ENCODE measurements at places on chromosomes 11 and 22.

- no peak for DNase-seq
Measured at GRCh38 chr22:45317551-45318167, 7.9 kb downstream of the FAM118A start.

DNA sequence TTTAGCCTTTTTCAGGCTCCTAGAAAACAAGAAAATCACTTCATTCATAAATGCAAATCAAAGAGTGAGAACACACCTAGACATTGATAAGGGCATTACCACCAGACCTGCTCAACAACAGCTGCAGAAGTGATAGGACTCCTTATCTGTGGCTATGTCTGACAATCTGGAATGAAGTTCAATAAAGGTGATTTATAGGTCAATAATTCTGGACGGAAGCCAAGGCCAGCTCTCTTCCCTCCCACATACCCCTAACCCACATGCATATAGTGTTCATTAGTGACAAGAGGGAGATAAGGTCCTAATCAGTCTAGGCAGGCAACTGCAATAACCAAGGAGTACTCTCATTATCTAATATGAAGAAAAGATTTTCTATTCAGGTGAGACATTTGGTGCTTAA, 111.3 kb downstream of the ETS1 start:
- DNase-seq, result no peak

DNA sequence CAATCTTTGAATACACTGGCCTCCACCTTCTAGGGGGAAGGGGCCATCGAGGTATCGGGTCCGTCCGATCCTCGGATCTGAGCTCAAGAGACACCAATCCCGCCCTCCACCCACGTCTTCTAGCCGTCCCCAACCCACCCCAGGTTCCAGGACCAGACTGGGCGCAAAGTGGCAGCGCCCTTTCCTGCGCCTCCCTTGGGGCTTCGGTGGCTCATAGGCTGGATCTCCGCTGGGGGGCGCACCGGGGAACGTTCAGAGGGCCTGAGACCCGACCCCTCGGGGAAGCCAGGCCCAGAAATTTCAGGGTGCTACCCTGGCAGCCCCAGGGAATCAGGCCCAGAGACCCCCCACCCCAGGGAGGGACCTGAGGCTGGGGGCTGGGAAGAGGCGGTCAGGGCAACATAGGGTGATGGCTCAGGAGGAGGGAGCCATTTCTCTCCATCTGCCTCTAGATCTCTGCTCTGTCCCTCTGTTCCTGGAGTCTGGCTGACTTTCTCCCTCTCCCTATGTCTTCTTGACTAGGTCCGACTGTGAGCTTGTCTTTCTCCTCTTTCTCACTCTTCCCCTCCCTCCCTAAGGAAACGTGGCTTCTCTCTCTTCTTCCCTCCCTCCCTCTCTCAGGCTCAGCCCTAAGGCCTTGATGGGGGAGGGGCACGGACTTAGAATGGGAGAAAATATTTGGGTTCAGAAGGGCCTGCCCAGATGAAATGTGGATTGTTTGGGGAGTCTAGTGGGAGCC, 1.1 kb downstream of the CREB3L1 start:
- DNase-seq, result no peak

- DNase-seq, result no peak
Measured at GRCh38 chr11:33861941-33862589, 29.8 kb downstream of the LMO2 start.

DNA sequence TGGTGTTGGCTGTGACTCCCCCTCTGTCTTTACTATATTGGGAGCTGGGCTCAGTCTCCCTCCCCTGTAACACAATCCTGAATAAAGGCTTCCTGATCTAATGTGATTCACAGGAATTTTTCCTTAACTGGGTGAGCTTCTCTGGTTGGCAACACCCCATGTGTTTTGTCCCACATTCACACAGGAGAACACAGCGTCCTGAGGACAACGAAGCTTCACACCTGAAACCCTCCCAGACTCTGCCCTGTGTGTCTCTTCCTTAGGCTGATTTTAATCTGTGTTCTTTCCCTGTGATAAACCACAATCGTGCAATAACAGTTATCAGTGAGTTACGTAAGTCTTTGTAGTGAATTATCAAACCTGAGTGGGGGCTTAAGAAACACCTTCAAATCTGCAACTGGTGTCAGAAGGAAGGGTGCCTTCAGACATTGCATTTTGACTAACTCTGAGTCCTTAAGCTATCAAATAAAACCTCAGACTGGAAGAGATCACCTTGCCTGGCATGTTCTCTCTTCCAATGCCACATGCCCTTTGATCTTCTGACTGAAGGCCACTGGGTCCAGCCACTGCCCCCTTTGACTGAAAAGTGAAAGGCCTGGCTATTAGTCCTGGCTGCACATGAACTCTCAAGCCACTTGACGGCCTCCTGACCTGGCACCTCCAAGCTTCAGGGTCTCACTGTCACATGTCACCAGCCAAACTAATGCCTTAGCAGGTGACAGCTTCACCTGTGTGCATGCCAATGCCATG, 17.3 kb downstream of the APOL3 start:
- no peak for DNase-seq

GRCh38 chr11:86785576-86785975, 14.8 kb upstream of the PRSS23 start:
- no peak for DNase-seq

DNA sequence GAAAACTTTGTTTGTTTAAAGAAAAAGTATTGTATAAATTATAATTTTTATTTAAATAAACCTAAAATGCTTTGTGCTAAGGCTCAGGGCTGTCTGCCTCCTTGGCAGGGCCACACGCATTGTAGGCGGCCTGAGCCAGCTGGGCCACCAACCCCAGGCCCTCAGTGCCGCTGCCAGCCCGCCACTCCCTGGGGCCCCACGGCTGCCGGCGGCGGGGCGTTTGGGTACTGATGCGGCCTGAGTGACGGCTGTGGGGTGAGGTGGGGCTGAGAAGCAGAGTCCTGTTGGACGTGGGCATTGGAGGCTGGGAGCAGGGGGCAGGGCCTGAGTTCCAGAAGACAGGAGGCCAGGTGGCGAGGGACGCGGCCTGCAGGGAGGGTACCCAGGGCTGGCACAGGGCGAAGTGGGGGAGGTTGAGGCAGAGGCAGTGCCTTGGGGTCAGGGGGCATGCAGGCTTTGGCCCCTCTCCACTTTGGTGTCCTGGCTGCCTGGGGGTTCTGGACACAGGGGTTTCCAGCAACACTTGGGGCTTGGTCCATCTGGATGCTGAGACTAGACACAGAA, 58.3 kb downstream of the CERK start:
- DNase-seq, result no peak

- DNase-seq, result no peak
Measured at GRCh38 chr11:125944350-125945010, 1.4 kb upstream of the VSIG10L2 start.

- DNase-seq, result no peak
Measured at GRCh38 chr22:22595001-22595835, 36.2 kb upstream of the PRAME start.

GRCh38 chr11:72543849-72544542, 109.7 kb upstream of the CLPB start:
- DNase-seq, result no peak

DNA sequence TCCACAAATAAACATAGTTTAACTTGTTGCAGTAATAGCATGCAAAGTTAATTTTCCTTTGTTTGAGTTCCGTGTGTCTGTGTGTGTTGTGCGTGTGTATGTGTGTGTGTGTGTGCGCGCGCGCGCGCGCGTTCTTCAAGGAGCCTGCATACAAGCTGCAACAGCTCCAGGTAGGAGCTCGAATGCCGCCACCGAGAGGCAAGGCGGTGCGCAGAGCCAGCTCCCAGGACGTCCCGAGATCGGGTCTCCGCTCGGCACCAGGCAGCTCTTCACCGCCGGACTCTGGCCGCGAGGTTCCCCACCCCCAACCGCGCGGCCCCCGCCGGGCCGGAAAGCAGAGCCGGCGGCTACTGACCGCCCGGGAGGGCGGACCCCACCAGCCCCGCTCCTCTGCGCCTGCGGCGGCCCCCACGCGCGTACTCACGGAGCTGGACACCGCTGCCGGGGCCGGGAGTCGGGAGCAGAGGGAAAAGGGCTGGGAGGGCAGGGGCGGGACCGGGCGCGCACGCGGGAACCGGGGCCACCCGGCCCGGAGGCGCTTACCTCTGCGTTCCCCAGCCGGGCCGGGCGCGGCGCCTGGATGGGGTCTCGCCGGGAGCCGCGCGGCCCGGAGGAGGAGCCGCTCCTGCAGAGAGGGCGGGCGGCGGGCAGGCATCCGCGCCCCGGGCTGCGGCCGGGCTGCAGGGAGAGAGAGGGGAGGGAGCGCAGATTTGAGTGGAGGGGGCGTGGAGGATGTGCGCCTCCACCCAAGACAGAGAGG, 40.4 kb upstream of the AKIP1 start:
- DNase-seq, result peak; percentile 35

DNA sequence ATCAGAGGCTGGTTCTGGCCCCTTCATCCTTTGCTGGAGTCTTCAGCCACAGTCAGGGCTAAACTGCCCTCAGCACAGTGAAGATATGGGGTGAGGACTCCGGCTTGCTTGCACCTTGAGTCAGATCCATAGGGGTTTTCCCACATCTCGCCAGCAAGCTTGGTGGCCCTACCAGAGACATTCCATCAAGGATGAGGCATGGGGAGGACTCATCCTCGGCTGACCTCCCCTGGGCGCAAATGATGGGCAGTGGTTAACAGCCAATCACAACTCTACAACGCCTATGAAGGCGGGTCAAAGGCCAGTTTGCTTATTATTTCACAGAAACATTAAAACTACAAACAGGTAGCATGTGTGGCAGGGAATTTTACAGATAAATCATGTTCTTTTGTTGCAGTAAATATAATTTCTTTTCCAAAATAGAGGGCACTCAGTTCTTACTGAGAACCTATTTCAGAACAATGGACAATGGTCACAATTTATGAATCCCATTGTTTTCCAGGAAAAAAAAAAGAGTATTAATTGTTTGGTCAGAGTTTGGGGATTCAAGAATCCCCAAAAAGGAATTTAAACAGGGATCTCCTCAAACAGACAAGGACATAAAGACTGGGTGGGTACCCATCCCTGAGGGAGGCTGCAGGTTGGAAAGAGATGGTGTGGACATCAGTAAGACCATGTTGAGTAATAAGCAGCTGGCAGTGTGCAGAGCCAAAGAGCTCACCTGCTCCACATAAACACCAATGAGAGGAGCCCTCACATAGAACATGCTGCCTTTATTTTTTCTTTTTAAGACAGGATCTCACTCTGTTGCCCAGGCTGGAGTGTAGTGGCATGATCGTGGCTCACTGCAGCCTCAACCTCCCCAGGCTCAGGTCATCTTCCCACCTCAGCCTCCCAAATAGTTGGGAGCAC, 14.8 kb downstream of the PLAAT3 start:
- DNase-seq, result no peak

DNA sequence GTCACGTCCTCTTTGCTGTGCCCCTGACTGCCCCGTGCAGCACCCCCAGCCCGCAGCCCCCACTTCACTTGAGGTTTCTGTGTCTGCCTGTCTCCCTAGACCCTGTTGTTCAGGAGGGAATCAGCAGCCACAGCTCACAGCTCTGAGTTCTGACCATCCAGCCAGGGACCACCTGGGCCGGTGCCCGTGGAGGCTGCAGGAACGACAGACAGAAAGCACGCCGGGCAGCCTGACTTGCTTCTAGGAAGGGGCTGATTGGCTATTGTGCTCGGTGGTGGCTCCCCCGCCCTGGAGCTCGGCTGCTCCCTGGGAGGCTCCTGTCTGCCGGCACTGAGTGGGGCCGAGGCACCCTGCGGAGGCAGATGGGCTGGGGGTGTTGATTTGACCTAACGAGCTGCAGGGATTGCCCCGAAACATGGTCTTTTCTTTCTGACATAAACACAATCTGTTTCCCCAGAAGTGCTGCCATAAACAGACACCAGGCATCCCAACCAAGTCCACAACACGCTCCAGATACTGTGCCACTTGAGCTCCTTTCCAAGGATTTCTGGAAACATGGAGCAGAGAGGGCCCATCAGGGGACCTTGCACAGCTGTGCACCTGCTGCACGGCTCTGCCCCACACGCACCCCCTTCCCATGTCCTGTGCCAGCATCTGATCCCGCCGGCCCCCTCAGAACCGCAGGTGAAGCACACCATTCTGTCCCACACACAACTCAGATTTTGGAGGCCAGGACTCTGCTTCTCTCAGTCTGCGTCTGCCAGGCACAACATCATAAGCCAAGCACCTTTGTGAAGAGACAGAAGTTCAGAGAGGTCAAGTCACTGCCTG, 855.9 kb downstream of the TBC1D22A start:
- no peak for DNase-seq

- DNase-seq, result peak; percentile 17
Measured at GRCh38 chr22:43743131-43743530, 69.0 kb downstream of the EFCAB6 start.

- DNase-seq, result no peak
Measured at GRCh38 chr11:79404325-79404724, 36.5 kb downstream of the TENM4 start.

GRCh38 chr11:134228625-134229024, 4.2 kb downstream of the VPS26B start:
- no peak for DNase-seq

DNA sequence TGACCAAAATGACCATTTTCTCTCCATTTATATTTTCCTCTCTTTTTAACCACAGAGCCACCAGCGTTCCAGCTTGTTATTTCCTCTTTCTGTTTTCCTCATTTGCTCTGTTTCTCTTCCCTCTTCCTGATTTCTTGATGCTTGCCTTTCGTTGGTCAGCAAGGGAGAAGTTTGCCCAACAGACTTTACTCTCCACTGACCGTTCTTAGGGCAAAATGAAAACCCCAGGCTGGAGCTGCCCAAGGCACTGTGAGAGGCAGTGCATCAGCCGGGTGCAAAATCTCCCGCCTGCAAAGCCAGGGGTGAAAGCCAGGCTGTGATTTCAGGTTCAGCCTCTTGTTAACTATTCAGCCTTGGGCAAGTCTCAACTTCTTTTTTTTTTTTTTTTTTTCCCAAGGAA, 26.1 kb upstream of the APLP2 start:
- DNase-seq, result no peak

DNA sequence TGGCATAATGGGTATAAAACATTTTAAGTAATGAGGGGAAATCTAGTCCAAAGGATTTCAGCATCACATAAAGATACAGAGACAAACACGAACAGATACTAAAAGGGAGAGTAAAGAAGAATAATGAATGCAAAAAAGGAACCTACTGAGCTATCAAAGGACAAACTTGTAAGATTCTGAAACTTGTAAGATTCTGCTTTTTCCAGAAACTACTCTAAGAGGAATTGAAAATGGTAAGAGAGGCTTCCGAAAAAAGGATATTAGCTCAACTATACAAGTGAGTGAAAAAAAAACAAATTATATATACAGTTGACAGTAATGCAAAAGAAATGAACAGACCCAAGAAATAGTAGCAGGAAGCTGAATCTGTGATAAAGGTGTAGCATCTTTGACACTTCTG, 37.7 kb downstream of the POLD3 start:
- DNase-seq, result no peak

GRCh38 chr11:45106440-45106839, 40.0 kb upstream of the PRDM11 start:
- no peak for DNase-seq

DNA sequence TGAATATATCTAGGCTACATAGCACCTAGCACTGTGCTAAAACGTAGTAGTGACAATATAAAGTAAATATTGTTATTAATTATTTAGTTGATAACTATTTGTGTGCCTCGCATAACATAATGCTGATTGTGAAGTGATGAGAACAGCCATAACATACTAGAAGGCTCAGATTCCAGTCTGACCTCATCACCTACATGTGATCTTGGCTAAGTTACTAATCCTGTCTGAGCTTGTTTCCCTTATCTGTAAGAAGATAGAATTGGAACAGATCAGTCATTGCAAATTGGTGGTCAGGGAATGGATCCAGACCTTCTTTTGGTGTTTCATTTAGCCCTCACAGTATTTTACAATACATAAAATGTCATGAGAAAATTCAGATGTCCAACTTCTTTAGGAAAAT, 103.4 kb upstream of the SEZ6L start:
- no peak for DNase-seq

- no peak for DNase-seq
Measured at GRCh38 chr11:130510407-130511006, 62.1 kb downstream of the ADAMTS15 start.

GRCh38 chr11:2462986-2463765, 18.4 kb downstream of the KCNQ1 start:
- DNase-seq, result no peak
